ENCODE measurements at places on chromosomes 3 and 15. TPM values are rescaled to one million over a fixed set of nuclear protein-coding genes. Genes with fewer than 3 reads are reported as not detected.

- H3K4me3 ChIP-seq: no peak overlapping the region
- DNase-seq: no peak
- H3K27ac ChIP-seq: no peak overlapping the region
- peaks cover 3% of the 10 kb centered on the region for H3K27me3 ChIP-seq
- no peaks in the 10 kb centered on the region for H3K4me1 ChIP-seq
- no peaks in the 10 kb centered on the region for H3K36me3 ChIP-seq
Measured at GRCh38 chr3:102410616-102411015, 24.2 kb upstream of the ZPLD1 start.

The PLOD2 gene
- polyA plus RNA-seq: 22.6 TPM

- peaks cover 7% of the 10 kb centered on the region for H3K4me1 ChIP-seq
- no peak overlapping the region for H3K4me3 ChIP-seq
- no peak overlapping the region for H3K27ac ChIP-seq
- no peaks in the 10 kb centered on the region for H3K36me3 ChIP-seq
- DNase-seq: no peak
Measured at GRCh38 chr15:43918717-43919116, 91.9 kb downstream of the WDR76 start.

DNA sequence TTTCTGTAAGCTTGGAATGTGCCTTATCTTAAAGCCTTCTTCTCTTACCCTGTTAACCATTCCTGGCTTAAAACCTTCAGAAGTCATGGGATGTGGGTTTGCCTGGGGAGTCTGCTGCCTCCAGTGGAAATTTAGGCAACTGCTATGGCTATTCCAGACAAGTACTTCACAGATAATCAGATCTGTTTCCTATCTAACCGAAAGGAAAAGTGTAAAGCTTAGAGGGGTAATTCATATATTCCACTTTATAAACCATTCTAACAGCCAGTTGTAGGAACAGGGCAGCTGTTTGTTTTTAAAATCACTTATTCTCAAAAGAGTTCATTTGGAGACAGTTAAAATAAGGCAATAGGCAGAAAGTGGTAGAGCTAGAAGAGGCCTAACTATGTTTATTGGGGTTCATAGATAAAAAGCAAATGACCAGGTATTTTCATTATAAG lies 219.9 kb downstream of the TCF12 start:
- peaks cover 33% of the 10 kb centered on the region for H3K4me1 ChIP-seq
- no peak overlapping the region for H3K27ac ChIP-seq
- H3K36me3 ChIP-seq: no peaks in the 10 kb centered on the region
- no peaks in the 10 kb centered on the region for H3K27me3 ChIP-seq
- peak; percentile 75 for DNase-seq

The MAP1A gene
- polyA plus RNA-seq: 0.68 TPM

- H3K27me3 ChIP-seq: no peaks in the 10 kb centered on the region
- H3K27ac ChIP-seq: no peak overlapping the region
- peaks cover 26% of the 10 kb centered on the region for H3K4me1 ChIP-seq
- no peak for DNase-seq
- H3K4me3 ChIP-seq: no peak overlapping the region
Measured at GRCh38 chr3:45535665-45536064, 58.9 kb upstream of the LIMD1 start.

The CD96 gene
- polyA plus RNA-seq: not detected

DNA sequence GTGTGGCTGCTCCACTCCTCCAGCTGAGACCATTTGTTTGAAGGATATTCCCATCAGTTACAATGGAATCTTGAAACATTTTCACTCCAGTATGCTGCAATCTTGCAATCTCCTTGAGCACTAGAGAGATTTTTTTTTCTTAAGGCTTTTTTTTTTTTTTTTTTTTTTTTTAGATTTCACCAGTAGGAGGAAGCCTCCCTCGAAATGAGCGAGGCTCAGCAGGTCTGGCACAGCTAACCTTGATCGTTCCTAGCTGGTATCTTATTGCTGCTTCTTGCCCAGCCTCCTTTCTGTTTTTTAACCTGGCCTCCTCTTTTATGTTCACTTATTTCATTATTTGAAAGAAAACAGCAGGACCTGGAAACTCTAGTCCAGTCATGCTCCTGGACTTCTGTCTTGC lies 48.1 kb downstream of the RAP2B start:
- DNase-seq: no peak
- H3K27me3 ChIP-seq: no peaks in the 10 kb centered on the region
- peaks cover 20% of the 10 kb centered on the region for H3K4me1 ChIP-seq

The GOLGA8T gene
- polyA plus RNA-seq: 0.04 TPM

- H3K4me1 ChIP-seq: peaks cover 10% of the 10 kb centered on the region
- H3K36me3 ChIP-seq: no peaks in the 10 kb centered on the region
- H3K27me3 ChIP-seq: no peaks in the 10 kb centered on the region
- no peak for DNase-seq
Measured at GRCh38 chr15:75669191-75669878, 21.6 kb downstream of the SNX33 start.

The GCNT3 gene
- polyA plus RNA-seq: not detected
